ENCODE measurements at places on chromosomes 5 and 9.

- H3K4me3 ChIP-seq: no peak overlapping the region
- no peaks in the 10 kb centered on the region for H3K27me3 ChIP-seq
- no peaks in the 10 kb centered on the region for H3K36me3 ChIP-seq
- no peaks in the 10 kb centered on the region for H3K4me1 ChIP-seq
These were observed 18.7 kb downstream of the DMRT3 start for GRCh38 chr9:995192-995591.

- H3K4me3 ChIP-seq: no peak overlapping the region
- no peaks in the 10 kb centered on the region for H3K4me1 ChIP-seq
- H3K27ac ChIP-seq: no peak overlapping the region
- H3K27me3 ChIP-seq: no peaks in the 10 kb centered on the region
These were observed 1063.9 kb upstream of the CDH18 start for GRCh38 chr5:21051945-21052344.

DNA sequence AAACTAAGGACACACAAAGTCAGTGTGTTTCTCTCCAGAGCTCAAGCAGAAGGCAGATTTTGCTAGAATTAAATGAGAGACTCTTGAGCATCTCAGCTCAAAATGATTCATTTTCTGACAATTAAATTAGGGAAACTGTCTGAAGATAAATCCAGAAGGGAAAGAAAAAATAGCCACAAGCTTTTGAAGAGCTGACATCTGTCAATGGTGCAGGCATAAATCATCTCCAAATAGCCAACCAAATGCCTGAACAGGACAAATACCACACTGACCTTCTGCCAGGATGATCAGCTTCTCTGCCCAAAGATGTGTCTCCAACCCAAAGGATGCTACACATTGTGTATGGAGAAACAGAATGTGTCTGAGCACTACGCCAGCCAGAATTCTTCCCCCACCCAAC lies 199.3 kb downstream of the CTNND2 start:
- no peaks in the 10 kb centered on the region for H3K36me3 ChIP-seq
- no peak for DNase-seq
- H3K4me3 ChIP-seq: no peak overlapping the region
- H3K4me1 ChIP-seq: no peaks in the 10 kb centered on the region
- H3K27ac ChIP-seq: no peak overlapping the region
- H3K27me3 ChIP-seq: no peaks in the 10 kb centered on the region

- no peak for DNase-seq
- no peaks in the 10 kb centered on the region for H3K4me1 ChIP-seq
- no peaks in the 10 kb centered on the region for H3K27me3 ChIP-seq
- H3K36me3 ChIP-seq: no peaks in the 10 kb centered on the region
- no peak overlapping the region for H3K27ac ChIP-seq
These were observed 269.7 kb downstream of the ISL1 start for GRCh38 chr5:51652980-51653379.

DNA sequence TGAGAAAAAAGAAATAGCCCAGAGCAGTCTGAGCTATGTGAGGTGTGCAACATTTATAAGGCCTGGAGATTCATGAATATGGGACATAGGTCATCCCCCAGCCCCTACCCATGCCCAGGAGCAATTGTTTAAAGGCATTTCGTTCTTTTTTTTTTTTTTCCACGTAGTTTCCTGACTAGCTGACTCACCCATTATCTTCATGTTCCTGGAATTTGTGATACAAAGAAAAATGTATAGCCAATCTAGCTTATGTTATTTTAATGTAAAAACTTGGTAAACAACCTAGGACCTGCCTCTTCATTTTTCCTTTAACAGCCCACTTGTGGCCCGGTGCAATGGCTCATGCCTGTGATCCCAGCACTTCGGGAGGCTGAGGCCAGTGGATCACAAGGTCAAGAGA lies 81.3 kb downstream of the OSTF1 start:
- H3K36me3 ChIP-seq: peaks cover 5% of the 10 kb centered on the region
- peak overlapping the region; percentile 43 for H3K27ac ChIP-seq
- H3K4me3 ChIP-seq: no peak overlapping the region
- no peaks in the 10 kb centered on the region for H3K27me3 ChIP-seq
- no peak for DNase-seq

DNA sequence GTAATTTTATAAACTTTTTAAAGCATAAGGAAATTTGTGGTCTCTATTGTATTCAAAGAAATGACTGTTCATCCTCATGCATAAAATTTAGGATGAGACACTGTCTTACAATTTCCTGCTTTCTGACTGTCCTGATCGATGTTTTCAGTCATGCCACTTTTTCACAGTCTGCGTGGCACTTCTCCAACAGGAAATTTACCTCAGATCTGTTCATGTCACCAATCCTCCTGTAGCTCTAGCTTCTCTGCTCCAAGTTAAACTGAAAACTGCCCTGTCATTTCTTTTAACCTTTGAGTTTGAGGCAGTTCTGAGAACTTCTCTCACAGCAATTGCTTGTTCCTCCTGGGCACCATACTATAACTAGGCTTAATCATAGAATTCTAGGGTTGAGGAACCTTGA lies 455.1 kb downstream of the EFNA5 start:
- DNase-seq: no peak
- no peaks in the 10 kb centered on the region for H3K36me3 ChIP-seq
- H3K4me1 ChIP-seq: peaks cover 28% of the 10 kb centered on the region
- H3K4me3 ChIP-seq: no peak overlapping the region
- H3K27ac ChIP-seq: peak overlapping the region; percentile 67

GRCh38 chr9:38038307-38039089 lies 30.5 kb downstream of the SHB start:
- H3K36me3 ChIP-seq: no peaks in the 10 kb centered on the region
- H3K27ac ChIP-seq: no peak overlapping the region
- H3K4me3 ChIP-seq: no peak overlapping the region
- DNase-seq: no peak
- peaks cover 33% of the 10 kb centered on the region for H3K4me1 ChIP-seq

DNA sequence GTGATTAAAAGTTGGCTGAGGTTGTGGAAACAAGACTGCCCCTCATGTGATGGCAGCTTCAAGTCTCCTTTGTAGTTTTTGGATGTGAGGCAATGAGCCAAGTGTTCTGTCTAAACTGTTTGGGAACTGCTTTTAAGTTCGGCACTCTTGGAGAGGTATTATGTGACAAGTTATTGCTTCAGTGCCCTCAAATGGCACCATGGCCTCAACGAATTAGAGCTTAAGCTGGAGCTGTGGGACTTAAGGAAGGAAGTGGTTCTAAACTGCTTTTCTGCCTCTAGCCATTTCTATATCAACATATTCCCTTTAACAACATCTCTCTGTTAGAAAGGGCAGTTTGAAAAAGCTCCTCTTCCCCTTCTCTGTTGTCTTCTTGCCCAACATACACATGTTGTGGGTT lies 227.7 kb downstream of the RFK start:
- no peak overlapping the region for H3K4me3 ChIP-seq
- H3K36me3 ChIP-seq: no peaks in the 10 kb centered on the region
- no peak for DNase-seq
- H3K27ac ChIP-seq: no peak overlapping the region
- H3K4me1 ChIP-seq: no peaks in the 10 kb centered on the region
- no peaks in the 10 kb centered on the region for H3K27me3 ChIP-seq

GRCh38 chr5:42991404-42992087 lies 48.6 kb downstream of the ANXA2R start:
- no peaks in the 10 kb centered on the region for H3K36me3 ChIP-seq
- H3K27ac ChIP-seq: peak overlapping the region; percentile 86
- H3K27me3 ChIP-seq: peaks cover 43% of the 10 kb centered on the region
- peaks cover 11% of the 10 kb centered on the region for H3K4me1 ChIP-seq

GRCh38 chr5:93576994-93577853 lies 3.8 kb downstream of the NR2F1-AS1 start:
- DNase-seq: no peak
- H3K4me3 ChIP-seq: no peak overlapping the region
- no peaks in the 10 kb centered on the region for H3K36me3 ChIP-seq
- peaks cover 7% of the 10 kb centered on the region for H3K4me1 ChIP-seq
- H3K27me3 ChIP-seq: peaks cover 6% of the 10 kb centered on the region
- H3K27ac ChIP-seq: no peak overlapping the region

GRCh38 chr9:132575811-132576210 lies 6.6 kb upstream of the BARHL1 start:
- H3K27me3 ChIP-seq: peaks cover 21% of the 10 kb centered on the region
- H3K36me3 ChIP-seq: no peaks in the 10 kb centered on the region
- H3K4me1 ChIP-seq: peaks cover 4% of the 10 kb centered on the region
- H3K4me3 ChIP-seq: no peak overlapping the region
- no peak overlapping the region for H3K27ac ChIP-seq

DNA sequence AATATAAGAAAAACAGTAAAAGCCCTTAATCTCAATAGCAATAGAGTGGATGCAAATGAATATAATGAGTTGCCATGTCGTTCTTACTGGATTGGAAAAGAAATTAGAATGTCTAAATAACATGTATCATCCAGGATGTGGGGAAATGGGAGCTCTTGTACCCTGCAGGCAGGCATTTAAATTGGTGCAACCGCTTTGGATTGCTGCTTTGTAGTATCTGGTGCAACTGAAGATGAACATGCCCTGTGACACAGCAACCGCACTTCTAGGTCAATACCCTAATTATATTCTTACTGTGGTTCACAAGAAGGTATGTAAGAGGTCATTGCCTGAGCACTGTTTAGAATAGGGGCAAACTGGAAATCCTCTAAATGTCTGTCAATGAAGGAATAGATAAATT lies 18.9 kb downstream of the MRPS30 start:
- no peaks in the 10 kb centered on the region for H3K27me3 ChIP-seq
- no peak overlapping the region for H3K4me3 ChIP-seq
- peaks cover 9% of the 10 kb centered on the region for H3K36me3 ChIP-seq
- no peak overlapping the region for H3K27ac ChIP-seq
- no peaks in the 10 kb centered on the region for H3K4me1 ChIP-seq
- no peak for DNase-seq

DNA sequence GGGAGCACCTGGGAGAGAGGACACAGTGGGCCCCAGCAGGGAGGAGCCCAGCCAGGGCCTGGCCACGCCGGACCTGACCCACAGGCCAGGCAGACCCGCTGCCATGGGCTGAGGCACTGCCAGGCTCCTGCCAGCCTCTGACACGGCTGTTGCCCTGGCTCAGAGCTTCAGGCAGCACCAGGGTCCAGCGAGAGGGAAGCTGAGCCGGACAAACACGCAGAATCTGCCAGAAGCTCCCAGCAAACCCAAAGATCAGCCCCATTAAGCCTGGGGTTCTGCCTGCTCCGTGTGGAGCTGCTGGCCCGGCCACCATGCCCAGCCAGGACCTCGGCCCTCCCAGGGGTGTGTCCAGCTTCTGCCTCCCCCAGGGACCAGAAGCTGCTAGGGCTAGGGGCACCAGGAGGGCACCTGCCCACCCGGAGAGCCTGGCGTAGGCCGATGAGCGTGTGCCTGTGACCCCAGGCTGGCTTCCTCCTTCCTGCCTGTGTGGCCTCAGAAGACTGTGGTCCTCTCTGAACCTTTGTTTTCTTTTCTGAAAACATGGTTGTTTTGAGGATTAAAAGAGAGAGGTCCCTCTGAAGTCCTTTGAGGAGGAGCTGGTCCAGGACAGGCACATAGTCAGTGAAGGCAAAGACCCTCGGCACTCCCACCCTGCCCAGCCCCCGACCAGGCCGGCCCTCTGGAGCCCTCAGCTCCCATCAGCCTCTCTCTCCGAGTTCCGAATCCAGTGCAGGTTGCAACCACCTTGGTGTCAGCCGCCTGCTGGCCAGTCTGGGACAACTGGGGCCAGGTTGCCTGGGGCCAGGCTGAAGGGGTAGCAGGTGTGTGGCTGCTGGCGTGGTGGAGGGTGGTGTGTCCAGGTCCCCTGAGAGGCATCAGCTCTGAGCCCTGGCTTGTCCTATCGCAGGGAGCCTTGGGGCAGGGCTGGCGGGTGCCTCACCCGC lies 39.6 kb downstream of the KCNT1 start:
- no peak overlapping the region for H3K4me3 ChIP-seq
- no peak for DNase-seq
- peak overlapping the region; percentile 19 for H3K27ac ChIP-seq
- H3K4me1 ChIP-seq: peaks cover 16% of the 10 kb centered on the region

DNA sequence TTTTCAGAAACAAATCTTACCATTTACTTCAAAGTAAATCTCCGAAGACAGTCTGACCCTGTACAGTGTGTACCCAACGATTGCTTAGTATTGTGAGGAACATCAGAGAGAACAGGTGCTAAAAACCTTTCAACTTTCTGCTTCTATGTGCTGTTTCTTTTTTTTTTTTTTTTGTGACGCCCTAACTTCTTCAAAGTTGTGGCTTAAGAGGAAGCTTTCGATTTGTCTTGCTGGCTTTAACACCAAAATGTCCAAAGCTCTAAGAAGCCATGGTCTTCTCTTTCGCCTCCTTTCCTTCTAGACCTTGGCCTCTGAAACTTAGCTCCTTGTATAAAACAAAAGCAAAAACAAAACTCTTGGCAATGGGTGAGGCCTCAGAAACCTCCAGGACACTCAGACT lies 1.2 kb downstream of the TNFSF8 start:
- H3K36me3 ChIP-seq: no peaks in the 10 kb centered on the region
- H3K4me3 ChIP-seq: peak overlapping the region; percentile 31
- no peaks in the 10 kb centered on the region for H3K27me3 ChIP-seq
- H3K4me1 ChIP-seq: no peaks in the 10 kb centered on the region

GRCh38 chr9:106722051-106722753 lies 140.8 kb upstream of the ZNF462 start:
- H3K4me1 ChIP-seq: peaks cover 31% of the 10 kb centered on the region
- no peaks in the 10 kb centered on the region for H3K27me3 ChIP-seq
- no peak for DNase-seq
- H3K4me3 ChIP-seq: no peak overlapping the region
- H3K36me3 ChIP-seq: no peaks in the 10 kb centered on the region

DNA sequence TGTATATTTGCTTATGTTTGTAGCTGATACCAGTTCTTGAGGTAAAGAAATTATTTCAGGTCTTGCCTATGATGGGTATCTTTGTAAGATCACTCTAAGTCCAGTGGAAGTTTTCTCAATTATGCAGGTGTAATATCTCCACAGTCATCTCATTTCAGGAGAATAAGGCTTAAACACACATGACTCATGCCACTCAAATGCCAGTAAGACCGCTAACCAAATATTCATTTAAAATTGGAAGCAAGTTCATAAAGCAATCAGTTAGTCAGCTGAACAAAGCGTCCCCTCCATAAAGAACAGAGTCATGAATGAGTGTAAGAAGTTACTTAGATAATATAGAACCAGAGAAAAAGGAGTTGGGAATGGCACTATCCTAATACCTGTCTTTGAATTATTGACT lies 248.7 kb downstream of the LURAP1L start:
- H3K4me1 ChIP-seq: no peaks in the 10 kb centered on the region
- H3K36me3 ChIP-seq: no peaks in the 10 kb centered on the region
- DNase-seq: no peak
- no peak overlapping the region for H3K4me3 ChIP-seq
- no peaks in the 10 kb centered on the region for H3K27me3 ChIP-seq

- DNase-seq: no peak
- no peak overlapping the region for H3K4me3 ChIP-seq
- no peaks in the 10 kb centered on the region for H3K27me3 ChIP-seq
- H3K36me3 ChIP-seq: no peaks in the 10 kb centered on the region
- no peaks in the 10 kb centered on the region for H3K4me1 ChIP-seq
These were observed 518.1 kb downstream of the AGTPBP1 start for GRCh38 chr9:85223506-85224125.

- peak; percentile 70 for DNase-seq
- no peaks in the 10 kb centered on the region for H3K4me1 ChIP-seq
- H3K27ac ChIP-seq: peak overlapping the region; percentile 56
These were observed 24.1 kb upstream of the PTGS1 start for GRCh38 chr9:122346478-122347347.

GRCh38 chr9:114397848-114398605 lies 10.2 kb upstream of the AKNA start:
- H3K27ac ChIP-seq: peak overlapping the region; percentile 77
- no peaks in the 10 kb centered on the region for H3K36me3 ChIP-seq
- no peaks in the 10 kb centered on the region for H3K27me3 ChIP-seq
- peak overlapping the region; percentile 90 for H3K4me3 ChIP-seq
- DNase-seq: peak; percentile 97

Data from psoas muscle (tissue), 8 donors.